IMR-90 (cell line): ENCODE measurements at places on chromosomes 3 and 15. TPM values are rescaled to one million over a fixed set of nuclear protein-coding genes. Genes with fewer than 3 reads are reported as not detected.

The PRKCI gene
- total RNA-seq: 53.4 and 84.2 TPM in 2 replicates

The LPCAT4 gene
- 3.8 and 3.9 TPM in 2 replicates for total RNA-seq

The IMPG2 gene
- 0.18 and 0.28 TPM in 2 replicates for total RNA-seq

The MRPL3 gene
- 186 and 206 TPM in 2 replicates for total RNA-seq

The ILDR1 gene
- not detected in 2 replicates for total RNA-seq

The NEK10 gene
- total RNA-seq: 6.6 and 7.5 TPM in 2 replicates

The POPDC2 gene
- total RNA-seq: under 0.01 TPM in 2 replicates

The ITIH3 gene
- 0.72 and 1.1 TPM in 2 replicates for total RNA-seq

The TFRC gene
- 156 and 207 TPM in 2 replicates for total RNA-seq

The DLL4 gene
- total RNA-seq: 1.7 and 1.8 TPM in 2 replicates

The MKRN3 gene
- total RNA-seq: under 0.01 and 0.56 TPM in 2 replicates

The CBLB gene
- total RNA-seq: 20.1 and 28.6 TPM in 2 replicates

The AGTR1 gene
- 2.7 and 3.3 TPM in 2 replicates for total RNA-seq

The CHRNA7 gene
- not detected in 2 replicates for total RNA-seq

The DGKG gene
- total RNA-seq: 2.5 and 4.1 TPM in 2 replicates

The NCEH1 gene
- 23.3 and 28.9 TPM in 2 replicates for total RNA-seq

The SPESP1 gene
- 3.0 and 3.3 TPM in 2 replicates for total RNA-seq

The VIPR1 gene
- not detected in 2 replicates for total RNA-seq

The FBXL22 gene
- total RNA-seq: 0.28 and 0.36 TPM in 2 replicates

The CHDH gene
- under 0.01 and 0.28 TPM in 2 replicates for total RNA-seq

The CRYBG3 gene
- total RNA-seq: 23.9 and 26.2 TPM in 2 replicates

The AADACL2 gene
- total RNA-seq: not detected in 2 replicates

GRCh38 chr15:31510057-31510456 lies 183.4 kb downstream of the KLF13 start:
- DNase-seq: no peak

GRCh38 chr15:69089258-69089657 lies 71.2 kb upstream of the GLCE start:
- DNase-seq: no peak

DNA sequence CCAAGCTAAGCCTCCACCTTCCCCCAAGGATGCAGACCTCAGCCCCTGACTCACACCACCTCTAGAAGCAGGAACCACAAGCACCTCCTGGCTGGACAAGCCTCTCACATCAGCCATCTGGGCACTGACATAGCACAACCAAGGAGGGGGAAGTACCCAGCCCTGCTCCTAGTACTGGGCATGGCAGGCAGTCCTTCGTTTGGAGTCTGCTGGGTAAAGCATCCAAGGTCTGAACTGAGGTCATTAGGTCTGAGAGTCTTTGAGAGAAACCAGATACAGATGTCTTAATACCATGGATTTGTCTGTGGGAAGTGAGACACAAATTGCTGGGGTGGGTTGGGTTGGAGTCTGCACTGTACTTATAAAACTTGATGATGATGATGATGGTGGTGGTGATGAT lies 61.8 kb downstream of the CCDC33 start:
- no peak for DNase-seq

GRCh38 chr3:188082450-188082849 lies 71.5 kb upstream of the LPP start:
- peak; percentile 13 for DNase-seq

DNA sequence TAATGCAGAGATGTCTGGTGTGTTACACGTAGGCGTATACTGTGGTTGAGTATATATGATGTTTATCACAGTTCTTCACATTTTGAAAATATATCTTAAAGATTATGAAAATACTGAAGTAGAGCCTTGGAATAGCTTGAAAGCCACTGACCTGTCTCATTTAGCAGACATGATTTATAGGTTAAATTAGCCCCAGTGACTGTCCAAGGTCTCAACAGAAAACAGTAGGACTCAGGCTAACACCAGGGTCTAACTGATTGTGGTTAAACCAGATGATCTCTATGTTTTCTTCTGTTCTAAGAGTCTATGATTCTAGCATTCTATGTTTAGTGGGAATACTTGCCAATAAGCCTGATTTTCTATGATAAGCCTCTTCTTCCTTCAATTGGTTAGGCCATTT lies 166.4 kb upstream of the NR2E3 start:
- no peak for DNase-seq

- DNase-seq: peak; percentile 61
Measured at GRCh38 chr3:171049861-171050444, 23.4 kb upstream of the SLC2A2 start.

- peak; percentile 88 for DNase-seq
Measured at GRCh38 chr3:194486540-194487288, at the start of gene ATP13A3. TSS of gene ATP13A3 (minus strand) at chr3:194487002. CDS start at chr3:194462190, 24,812 bp downstream.

GRCh38 chr3:30289324-30289723 lies 317.1 kb upstream of the TGFBR2 start:
- no peak for DNase-seq

DNA sequence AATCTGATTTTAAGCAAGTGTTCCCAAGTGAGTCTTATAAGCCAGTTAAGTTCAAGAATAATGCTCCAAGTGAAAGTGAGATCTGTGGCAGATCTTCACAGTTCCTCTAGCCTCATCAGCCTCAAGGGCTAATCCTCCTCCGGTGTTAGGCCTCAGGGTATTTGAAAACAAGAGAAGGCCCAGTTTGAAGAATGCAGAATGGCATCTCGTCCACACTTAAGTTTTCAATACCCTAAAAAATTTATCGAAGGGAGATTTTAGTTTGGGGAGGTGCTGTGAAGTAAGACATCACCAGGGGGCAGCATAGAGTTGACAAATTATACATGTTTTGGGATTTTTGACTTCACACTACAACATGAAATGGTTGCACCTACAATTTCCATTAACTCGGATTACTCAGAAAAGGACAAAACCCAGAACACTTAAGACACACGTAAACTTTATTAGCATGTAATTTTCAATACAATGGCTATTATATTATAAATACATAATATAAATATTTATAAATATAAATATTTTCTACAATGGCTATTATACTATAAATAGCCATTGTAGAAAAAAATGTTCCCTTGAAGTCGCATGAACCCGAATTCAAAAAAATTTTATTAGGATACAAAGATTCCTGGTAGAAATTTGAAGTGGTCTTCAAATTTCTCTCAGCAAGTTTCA lies 2.3 kb upstream of the TMEM266 start:
- peak; percentile 22 for DNase-seq

- no peak for DNase-seq
Measured at GRCh38 chr3:15355086-15355485, 22.7 kb upstream of the SH3BP5 start.

DNA sequence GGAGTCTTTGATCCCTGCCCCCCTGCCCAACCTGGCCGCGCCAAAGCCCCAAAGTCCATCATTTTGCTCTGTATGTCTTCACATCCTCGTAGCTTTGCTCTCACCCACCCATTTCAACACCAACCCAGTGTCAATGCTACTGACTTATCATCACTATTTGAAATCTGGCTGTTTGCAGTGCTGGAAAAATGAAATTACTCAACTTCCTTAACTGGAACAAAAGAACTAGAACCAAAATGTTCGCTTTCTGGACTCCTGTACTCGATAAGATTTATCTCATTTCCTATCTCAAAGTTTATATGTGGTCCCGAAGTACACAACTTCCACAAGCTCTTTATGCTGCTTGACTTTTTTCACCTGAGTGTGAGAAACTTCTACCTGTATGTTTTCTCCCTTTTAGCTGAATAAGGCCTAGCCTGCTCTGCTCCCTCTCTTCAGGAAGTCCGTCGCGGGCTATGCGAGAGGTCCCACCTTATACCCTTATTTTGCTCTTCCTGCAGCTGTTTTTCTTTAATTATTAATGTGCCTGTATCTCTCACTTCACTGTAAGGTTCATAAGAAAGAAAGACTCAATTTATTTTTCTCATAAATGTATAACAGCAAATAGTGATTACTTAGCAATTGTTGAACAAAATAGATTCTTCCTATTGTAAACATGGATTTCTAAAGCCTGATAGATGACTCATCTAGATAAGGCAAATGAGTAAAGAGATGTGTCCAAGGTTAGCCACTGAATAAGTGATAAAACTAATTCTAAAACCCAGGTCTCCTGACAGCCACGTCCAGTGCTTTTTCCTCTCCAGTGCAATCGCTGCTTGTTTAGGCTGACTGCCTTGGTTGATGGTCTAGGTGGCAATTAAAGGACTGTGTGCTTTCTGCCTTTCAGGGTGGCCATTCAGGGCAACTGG lies 464.1 kb upstream of the TPRG1 start:
- DNase-seq: peak; percentile 25

GRCh38 chr3:182412066-182412465 lies 381.2 kb upstream of the ATP11B start:
- no peak for DNase-seq

DNA sequence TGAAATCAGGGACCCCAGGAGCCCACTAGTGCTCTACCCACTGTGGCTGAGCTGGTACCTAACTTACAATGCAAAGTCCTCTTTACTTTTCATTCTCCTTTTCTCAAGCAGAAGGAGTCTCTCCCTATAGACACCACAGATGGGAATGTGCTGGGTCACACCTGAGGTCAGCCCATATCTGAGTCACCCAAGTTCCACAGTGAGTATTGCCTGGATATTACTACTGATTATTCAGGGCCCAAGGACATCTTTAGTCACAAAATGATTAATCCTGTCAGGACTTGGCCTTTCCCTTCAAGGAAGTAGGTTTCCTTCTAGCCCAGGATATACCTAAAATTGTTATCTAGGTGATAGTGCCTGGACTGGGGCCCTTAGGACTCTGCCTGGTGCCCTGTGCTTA lies 1305.2 kb downstream of the SI start:
- DNase-seq: no peak

GRCh38 chr3:52277071-52277964 lies 1.1 kb downstream of the WDR82 start:
- DNase-seq: peak; percentile 58

DNA sequence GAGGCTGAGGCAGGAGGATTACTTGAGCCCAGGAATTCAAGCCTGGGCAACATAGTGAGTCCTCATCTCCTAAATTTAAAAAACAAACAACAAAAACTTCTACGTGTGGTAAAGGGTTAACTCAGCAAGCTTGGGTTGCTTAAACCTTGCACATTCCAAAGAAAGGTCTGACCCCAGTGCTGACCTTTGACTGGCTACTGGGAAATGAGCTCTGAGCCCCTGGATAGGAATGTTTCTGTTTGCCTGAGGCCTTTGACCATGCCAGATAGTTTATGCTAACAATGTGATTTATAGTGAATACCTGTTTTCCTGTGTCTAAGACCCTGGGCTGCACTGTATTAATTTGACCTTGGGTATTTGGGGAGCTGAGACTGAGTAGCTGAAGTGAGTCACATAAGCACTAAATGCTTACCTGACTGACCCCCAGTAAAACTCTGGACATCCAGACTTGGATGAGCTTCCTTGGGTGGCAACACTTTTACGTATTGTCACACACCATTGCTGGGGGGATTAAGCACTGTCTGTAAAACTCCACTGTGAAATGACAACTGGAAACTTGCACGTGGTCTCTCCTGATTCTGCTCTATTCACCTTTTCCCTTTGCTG lies 20.7 kb downstream of the TCAIM start:
- DNase-seq: no peak

DNA sequence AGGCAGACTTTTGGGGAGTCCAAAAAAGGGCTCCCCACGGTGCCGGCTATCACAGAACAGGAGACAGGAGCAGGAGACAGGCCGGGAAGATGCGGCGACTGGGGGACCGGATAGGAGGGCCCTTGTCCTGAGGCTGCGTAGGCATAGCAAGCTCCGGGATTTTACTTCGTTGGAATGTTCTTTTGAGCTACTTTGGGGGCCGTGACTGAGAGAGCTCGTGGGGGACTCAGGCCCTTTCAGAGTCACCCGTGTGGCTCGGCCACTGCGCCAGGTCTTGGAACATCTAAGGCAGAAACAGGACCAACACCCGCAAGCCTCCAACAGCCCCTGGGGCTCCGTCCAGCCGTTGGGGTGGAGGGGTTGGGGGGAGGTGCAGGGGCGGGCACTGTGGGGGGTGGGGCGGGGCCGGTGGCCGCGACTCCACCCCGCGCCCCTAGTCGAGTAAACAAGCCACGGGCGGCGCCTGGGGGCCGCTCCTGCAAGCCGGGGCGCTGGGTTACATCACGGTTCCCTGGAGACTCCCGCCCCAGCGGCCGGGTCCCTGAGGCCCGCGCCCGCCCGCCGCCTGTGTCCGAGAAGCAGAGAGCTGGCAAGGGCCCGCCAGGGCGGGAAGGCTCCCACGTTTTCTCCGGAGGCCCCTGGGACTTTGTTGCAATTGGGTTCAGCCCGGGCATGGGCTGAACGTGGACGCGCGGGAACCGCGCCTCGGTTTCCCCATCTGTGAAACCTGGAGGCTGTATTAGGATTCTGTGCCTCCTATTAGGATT lies 23.3 kb upstream of the C15orf39 start:
- no peak for DNase-seq

GRCh38 chr15:101436526-101436925 lies 53.0 kb downstream of the PCSK6 start:
- DNase-seq: no peak

- DNase-seq: no peak
Measured at GRCh38 chr3:178558637-178559036, 22.4 kb downstream of the KCNMB2 start.

- DNase-seq: no peak
Measured at GRCh38 chr3:71206305-71207165, 377.0 kb downstream of the FOXP1 start.

GRCh38 chr3:133368371-133369067 lies 31.3 kb upstream of the BFSP2 start:
- DNase-seq: no peak

GRCh38 chr3:30475038-30475808 lies 131.2 kb upstream of the TGFBR2 start:
- DNase-seq: no peak

DNA sequence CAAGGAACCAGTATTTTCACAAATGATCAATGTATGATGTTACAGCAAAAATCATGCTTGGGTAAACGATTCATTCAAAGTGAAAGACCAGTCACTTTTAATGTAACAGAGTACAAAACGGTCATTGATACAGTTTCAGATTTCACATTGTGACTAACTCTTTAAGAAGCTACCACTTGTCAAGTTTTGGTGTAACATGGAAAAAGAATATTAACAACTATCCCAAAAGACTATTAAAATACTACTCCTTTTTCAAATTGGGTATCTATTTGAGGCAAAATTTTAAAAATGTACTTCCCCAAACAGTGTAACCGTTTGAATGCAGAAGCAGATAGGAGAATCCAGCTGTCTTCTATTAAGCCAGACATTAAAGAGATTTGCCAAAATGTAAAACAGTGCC lies 31.7 kb downstream of the AKAP13 start:
- peak; percentile 75 for DNase-seq

GRCh38 chr3:127457094-127457475 lies 133.4 kb downstream of the TPRA1 start:
- peak; percentile 60 for DNase-seq

- peak; percentile 94 for DNase-seq
Measured at GRCh38 chr3:16103472-16103871, 71.0 kb upstream of the GALNT15 start.

- DNase-seq: no peak
Measured at GRCh38 chr3:66507423-66508260, 6.8 kb upstream of the LRIG1 start.

- no peak for DNase-seq
Measured at GRCh38 chr3:27570421-27571106, 86.4 kb upstream of the SLC4A7 start.
